ENCODE measurements at places on chromosomes 6 and 20.

DNA sequence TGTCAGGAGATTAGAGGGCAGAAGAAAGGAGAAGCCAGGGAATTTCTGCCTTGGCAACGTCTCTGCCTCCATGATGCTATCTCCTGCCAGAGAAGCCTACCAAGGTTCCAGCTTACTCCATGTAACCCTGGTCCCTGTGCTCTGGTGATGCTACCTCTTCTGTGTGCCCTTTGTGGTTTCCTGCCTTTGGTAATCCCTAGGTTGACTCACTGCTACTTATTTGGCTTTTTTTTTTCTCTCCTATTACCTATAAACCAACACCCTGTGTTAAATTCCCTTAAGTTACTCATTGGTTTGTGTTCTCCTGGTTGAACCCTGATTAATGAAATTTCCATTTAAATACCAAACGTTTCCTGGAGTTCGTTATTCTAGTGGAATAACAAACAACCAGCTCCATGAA, 527.8 kb upstream of the FLRT3 start:
- no peak for DNase-seq

DNA sequence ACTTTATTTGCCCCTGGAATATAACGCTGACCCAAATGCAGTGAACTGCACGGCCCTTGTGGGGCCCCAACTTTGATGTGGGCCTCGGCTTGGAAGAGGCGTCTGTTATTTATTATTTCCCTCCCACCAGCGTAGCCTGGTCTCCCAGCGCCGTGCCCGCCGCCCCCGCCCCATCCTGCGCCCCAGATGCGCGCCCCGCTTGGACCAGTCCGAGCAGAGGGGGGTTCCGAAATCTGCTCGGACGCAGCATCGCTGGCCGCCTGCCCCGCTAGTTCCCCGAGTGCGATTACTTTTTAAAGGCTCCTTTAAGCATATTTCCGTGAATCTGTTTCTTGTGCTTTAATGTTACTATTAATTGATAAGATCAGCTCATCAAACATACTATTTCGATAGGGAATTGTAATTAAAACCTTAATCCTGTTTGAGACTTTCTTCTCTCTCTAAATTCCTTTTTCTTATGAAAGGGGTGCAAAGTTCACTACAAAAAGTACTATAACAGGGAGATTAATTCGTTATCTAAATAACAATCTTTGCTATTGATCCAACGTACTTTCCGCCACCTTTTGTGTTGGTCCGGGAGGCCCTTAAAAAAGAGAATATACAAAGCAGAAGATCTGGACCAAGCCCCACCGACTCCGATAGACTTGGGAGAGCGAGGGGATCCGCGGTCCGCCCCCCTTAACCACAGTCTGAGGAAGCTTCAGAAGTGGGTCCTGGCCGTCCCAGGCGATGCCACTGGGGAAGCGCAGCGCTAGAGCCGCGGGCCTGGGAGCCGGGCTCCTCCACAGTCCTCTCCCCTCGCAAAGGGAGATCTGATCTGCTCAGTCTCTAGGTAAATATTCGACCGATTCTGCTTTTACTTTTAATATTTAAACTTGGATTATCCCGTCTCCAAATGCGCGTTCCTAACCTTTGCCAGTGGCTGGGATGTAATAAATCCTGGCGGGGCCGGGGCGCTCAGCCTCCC, 10.2 kb downstream of the POU3F2 start:
- no peak for DNase-seq

DNA sequence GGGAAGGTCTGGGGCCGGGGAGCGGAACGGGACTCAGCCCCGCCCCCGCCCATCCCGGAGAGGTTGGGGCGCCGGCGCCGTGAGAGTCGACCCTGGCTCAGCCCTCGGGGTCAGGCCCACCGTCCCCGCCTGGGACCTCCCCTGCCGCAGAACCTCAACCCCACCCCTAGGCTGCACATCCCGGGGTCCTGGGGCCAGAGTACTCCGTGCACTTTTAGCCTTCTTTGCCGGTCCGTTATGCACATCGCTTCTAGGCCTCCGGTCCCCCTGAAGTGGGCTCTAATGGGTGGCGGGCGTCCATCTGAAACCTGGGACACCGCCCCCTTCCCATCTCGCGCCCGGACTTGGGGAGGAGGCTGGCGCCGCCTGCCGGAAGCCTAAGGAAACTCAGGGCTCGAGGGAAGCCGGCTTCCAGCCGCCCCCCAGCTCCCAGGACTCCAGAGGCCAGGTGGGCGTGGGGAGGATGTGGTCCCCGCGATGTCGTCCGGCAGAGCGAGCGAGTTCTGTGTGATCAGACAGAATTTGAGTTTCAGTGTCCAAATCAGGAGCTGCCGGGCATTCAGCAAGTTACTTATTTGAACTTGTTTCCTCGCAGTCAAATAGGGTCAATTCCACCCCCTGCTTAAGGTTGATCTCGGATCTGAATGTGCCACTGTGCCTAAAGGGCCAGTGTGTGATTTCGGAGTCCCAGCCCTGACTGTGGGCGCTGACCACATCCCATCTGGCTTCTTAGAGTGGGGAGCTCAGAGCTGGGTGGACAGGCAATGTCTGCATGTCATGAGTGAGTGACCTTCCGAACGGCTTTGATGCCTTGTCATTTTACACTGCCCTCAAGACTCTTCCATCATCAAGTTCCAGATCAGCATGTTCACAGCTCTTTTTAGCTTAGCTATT, 47.6 kb downstream of the CPXM1 start:
- peak; percentile 36 for DNase-seq

DNA sequence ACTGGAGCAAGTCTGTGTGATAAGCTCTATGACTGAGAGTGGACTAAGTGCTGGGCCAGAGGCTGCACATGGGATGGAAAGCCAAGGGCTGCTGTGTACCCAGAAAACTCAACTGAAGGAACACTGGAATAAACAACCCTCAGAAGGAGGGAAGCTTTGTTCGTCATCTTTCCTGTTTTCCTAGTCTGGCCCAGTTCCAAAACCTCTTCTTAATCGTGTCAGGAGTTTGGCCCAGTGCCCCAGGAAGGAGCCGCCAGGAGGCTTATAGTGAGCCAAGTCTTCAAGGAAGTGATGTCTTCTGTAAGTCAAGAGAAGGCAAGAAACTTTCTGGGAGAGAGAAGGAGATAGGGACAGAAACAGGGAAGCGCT, 23.3 kb upstream of the TOP1 start:
- DNase-seq, result no peak

DNA sequence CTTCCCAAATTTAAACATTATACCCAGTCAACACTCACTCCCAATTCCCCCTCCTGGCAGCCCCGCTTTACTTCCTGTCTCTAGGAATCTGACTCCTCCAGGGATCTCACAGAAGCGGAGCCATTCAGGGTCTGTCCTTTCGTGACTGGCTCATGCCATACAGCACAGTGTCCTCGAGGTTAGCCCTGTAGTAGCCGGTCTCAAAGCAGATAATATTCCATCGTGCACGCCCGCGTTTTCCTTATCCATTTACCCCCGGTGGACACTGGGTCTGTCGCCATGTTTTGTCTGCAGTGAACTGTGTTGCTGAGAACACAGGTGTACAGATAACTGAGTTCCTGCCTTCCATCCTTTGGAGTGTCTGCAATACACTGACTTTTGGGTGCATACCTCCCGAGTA, 95.3 kb downstream of the TTLL2 start:
- DNase-seq, result no peak

DNA sequence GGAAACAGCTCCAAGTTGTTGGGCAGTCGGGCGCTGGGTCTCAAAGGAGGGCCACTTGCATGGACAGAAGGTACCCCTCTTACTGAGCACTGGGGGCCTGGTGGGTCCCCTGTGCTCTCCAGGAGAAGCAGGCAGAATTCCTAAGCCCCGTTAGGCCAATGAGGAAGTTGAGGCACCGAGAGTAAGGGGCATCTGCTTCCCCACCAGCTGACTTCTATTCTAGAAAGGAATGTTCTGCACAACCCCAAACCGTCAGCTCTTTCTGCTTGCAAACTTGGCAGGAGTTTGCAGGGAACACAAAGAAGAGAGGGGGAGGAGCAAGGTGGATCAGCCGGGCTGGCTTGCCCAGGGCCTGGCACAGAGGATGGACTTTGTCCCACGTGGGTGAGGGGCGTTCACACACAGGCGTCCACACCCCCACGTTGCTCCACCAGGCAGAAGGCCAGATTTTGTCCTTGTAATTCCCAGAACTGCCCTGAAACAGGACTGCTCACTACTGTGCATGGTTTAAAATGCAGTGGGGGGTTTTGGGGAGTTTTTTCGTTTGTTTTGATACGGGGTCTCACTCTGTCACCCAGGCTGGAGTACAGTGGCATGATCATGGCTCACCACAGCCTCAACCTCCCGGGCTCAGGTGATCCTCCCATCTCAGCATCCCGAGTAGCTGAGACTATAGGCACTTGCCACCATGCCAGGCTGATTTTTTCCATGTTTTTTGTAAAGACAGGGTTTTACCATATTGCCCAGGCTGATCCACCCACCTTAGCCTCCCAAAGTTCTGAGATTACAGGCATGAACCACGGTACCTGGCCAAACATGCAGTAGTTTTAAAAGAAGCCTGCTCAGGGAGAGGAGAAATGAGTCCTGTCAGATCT, 93.3 kb downstream of the SNX5 start:
- no peak for DNase-seq

- DNase-seq, result no peak
Measured at GRCh38 chr6:119267126-119267905, 82.2 kb downstream of the MAN1A1 start.

DNA sequence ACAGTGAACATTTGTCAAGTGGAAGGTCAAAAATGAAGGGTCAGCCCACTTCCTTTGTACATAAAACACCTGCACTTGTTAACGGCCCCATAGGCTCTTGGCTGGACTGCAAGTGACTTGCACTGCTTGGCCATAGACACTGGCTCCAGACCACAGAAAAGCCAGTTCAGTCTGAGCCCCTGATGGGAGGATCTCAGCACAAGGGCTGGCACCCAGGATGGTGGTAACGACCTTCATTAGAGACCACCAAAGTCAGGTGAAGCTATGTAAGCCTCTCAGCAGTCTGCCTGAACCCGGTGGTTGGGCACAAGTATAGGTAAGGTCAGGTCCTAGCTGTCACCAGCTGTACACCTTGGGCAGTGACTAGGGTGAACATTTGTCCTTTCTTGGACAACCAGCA, 16.1 kb downstream of the PLAGL2 start:
- no peak for DNase-seq

GRCh38 chr20:10555865-10556308, 117.9 kb downstream of the JAG1 start:
- DNase-seq, result no peak

DNA sequence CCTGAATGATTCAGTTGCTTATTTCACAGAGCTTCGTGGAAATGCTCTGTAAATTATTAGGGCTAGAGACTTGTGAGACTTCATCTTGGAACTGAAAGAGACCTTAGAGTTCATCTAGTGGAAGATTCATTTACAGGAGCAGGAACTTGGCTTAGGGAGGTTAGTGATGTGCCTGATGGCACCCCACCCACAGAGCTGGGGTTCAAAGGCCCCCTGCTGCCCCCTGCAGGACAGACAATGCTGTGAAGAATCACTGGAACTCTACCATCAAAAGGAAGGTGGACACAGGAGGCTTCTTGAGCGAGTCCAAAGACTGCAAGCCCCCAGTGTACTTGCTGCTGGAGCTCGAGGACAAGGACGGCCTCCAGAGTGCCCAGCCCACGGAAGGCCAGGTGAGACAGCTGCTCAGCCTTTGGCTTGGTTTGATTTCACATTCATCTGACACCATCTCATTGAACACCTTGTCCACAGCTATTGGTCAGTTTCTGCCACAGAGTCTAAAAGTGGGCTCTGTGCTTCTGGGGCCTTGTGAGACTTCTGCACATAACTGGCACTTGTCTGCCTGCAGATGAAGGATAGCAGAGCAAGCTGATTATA, 25.1 kb downstream of the MYBL2 start:
- DNase-seq, result no peak

DNA sequence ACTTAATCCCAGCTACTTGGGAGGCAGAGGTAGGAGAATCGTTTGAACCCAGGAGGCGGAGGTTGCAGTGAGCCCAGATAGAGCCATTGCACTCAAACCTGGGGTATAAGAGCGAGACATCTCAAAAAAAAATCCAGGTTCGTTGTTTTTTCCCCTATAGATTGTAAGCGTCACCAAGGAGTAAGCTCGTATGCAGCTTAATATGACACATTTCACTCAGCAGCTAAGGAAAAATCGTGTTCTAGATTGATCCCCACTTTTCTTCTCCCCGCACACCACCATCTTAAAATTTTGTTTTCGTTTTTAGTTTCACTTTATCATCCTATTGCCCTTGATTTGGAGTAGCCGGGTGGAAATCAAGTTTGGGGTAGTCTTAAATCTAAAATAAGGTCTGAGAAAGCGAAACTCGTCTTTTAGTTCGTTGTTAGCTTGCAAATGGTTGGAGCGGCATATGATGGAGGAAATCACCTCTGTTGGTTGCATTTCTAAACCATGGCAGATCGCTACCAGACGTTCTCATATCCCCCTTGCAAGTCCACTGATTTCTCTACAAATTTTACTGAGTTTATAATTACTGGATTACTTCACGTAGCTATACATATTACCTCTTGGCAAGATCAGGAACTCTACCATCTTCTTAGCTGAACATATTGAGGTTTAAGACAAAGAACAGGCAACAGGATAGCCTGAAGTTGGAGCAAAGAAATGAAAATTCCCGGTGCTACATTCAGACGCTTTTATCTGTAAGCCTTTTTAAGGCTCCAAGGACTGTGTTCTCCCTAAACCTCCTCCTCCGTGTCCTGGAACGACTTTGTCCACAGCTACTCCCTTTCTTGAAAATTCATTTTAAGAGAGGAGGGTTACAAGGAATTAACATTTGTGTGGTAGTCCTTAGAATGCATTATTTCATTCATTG, 91.1 kb upstream of the BTN3A2 start:
- DNase-seq, result peak; percentile 70

- DNase-seq, result no peak
Measured at GRCh38 chr6:30931272-30931671, 698 bp downstream of the SFTA2 start.

GRCh38 chr20:15642676-15643075, 930.6 kb downstream of the KIF16B start:
- no peak for DNase-seq

GRCh38 chr20:4012589-4012988, 2.8 kb downstream of the RNF24 start:
- DNase-seq, result no peak

- DNase-seq, result no peak
Measured at GRCh38 chr6:138157986-138158638, 3.6 kb upstream of the ARFGEF3 start.

GRCh38 chr6:139395891-139396301, 21.4 kb upstream of the CITED2 start:
- DNase-seq, result no peak

DNA sequence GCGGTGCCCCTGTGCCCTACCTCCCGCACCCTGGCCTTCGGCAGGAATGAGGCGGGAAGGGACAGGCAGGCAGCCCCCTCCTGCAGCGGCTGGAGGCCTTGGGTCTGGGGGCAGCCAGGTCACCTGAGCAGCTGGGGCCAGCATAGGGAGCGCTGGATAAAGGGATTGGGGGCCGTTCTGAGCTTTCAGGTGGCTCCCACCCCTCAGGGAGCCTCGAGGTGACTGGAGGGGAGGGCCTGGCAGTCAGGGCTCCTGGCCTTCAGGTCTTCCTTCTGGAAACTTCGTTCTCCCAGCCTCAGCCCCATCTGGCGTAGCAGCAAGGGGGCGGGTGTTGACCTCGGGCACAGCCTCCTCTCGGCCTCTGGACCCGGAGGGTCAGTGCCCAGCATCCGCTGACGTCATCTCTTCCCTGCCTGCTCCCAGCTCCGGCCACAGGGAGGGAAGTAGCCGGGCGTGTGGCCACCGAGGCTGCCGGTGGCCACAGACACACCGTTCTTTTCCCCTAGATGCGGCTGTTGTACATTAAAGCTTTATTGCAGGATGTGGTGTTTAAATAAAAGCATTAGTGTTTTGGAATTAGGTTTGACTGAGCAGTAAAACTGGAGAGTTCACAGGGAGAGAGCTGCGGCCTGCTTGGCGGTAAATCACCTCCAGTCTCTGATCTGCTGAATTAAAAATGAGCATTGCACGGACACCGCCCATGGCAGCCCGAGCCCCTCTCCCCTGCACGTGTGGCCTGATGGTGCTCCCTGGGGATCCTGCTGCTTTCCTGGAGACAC, 80.0 kb upstream of the GATA5 start:
- DNase-seq, result no peak
